Naive thymus-derived CD4-positive, alpha-beta T cell (primary cell): ENCODE measurements at places on chromosomes 1 and 21. TPM values are rescaled to one million over a fixed set of nuclear protein-coding genes. Genes with fewer than 3 reads are reported as not detected.

- no peak for DNase-seq
Measured at GRCh38 chr1:23897083-23897482, 16.1 kb downstream of the CNR2 start.

DNA sequence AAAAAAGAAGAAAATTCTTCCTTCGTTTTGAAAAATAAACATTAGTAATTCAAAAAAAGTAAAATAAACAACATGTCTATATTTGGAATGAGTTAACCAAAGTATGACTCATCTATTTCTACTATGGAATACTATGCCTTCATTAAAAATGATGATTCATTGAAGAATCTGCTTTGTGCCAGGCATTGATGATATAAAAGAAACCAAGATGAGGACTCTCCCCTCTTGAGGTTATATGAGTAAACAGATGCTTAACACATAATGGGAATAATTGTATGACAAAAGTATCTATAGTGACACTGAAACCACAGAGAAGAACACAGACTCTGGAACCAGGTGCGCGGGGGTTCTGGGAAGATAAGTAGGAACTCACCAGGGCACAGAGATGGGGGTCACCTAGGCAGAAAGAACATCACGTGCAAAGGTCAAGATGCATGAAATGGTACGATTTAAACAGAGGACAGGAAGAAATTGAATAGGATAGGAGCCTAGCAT is 18.8 kb downstream of the ELF3 start:
- DNase-seq: no peak

- no peak for DNase-seq
Measured at GRCh38 chr1:92679980-92680379, 104.9 kb downstream of the EVI5 start.

GRCh38 chr1:212964102-212964501 is 13.8 kb downstream of the VASH2 start:
- no peak for DNase-seq

OPRD1 gene
- not detected for total RNA-seq

MCOLN3 gene
- total RNA-seq: 0.95 TPM

KRTAP11-1 gene
- total RNA-seq: not detected

GNG4 gene
- 2.3 and 2.7 TPM in 2 replicates for total RNA-seq

ESRRG gene
- total RNA-seq: not detected

MMP23B gene
- total RNA-seq: 2.8 TPM

KIFAP3 gene
- total RNA-seq: 14.9 TPM

CDCA8 gene
- 1.1 TPM for total RNA-seq

CNR2 gene
- total RNA-seq: 0.24 TPM
